ENCODE measurements at places on chromosomes 7 and 10. TPM values are rescaled to one million over a fixed set of nuclear protein-coding genes. Genes with fewer than 3 reads are reported as not detected.

- DNase-seq: no peak
- peaks cover 41% of the 10 kb centered on the region for H3K4me1 ChIP-seq
- H3K4me3 ChIP-seq: no peak overlapping the region
- no peaks in the 10 kb centered on the region for H3K36me3 ChIP-seq
- no peaks in the 10 kb centered on the region for H3K27me3 ChIP-seq
- H3K27ac ChIP-seq: no peak overlapping the region
These were observed 5.2 kb upstream of the TTYH3 start for GRCh38 chr7:2626498-2627117.

DNA sequence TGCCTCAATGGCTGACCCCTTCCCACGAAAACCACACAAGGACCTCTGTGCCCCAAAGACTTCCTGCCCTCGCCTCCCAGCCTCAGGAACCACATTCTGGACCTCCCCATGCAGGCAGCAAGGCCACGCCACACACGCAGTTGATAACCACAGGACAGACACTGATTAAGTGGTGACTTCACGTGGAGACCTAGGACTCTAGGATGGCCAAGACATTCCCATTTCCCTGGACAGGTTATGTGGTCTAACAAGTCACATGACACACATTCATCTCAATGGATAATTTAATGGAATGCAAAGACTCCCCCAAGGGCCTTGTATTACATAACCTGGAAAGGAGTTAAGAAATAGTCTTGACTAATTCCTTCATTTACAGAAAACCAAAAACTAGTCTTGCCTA, 110.2 kb downstream of the LARP4B start:
- H3K4me3 ChIP-seq: no peak overlapping the region
- no peaks in the 10 kb centered on the region for H3K4me1 ChIP-seq
- H3K27ac ChIP-seq: peak overlapping the region; percentile 37
- DNase-seq: no peak
- H3K27me3 ChIP-seq: no peaks in the 10 kb centered on the region
- H3K36me3 ChIP-seq: peaks cover 30% of the 10 kb centered on the region

Gene UCMA
- total RNA-seq: not detected

- H3K4me1 ChIP-seq: 0 out of 2 replicates have a peak, but pooled peaks cover 7% of the 10 kb centered on the region
- H3K27me3 ChIP-seq: no peaks in the 10 kb centered on the region
- DNase-seq: no peak
- no peaks in the 10 kb centered on the region for H3K36me3 ChIP-seq
- no peak overlapping the region for H3K4me3 ChIP-seq
These were observed 57.4 kb upstream of the SDK1 start for GRCh38 chr7:3243680-3244079.

GRCh38 chr7:119681336-119681735, 591.6 kb upstream of the KCND2 start:
- no peaks in the 10 kb centered on the region for H3K27me3 ChIP-seq
- no peaks in the 10 kb centered on the region for H3K4me1 ChIP-seq
- H3K36me3 ChIP-seq: no peaks in the 10 kb centered on the region
- H3K4me3 ChIP-seq: no peak overlapping the region
- no peak overlapping the region for H3K27ac ChIP-seq

Gene SRI
- total RNA-seq: 103 TPM

DNA sequence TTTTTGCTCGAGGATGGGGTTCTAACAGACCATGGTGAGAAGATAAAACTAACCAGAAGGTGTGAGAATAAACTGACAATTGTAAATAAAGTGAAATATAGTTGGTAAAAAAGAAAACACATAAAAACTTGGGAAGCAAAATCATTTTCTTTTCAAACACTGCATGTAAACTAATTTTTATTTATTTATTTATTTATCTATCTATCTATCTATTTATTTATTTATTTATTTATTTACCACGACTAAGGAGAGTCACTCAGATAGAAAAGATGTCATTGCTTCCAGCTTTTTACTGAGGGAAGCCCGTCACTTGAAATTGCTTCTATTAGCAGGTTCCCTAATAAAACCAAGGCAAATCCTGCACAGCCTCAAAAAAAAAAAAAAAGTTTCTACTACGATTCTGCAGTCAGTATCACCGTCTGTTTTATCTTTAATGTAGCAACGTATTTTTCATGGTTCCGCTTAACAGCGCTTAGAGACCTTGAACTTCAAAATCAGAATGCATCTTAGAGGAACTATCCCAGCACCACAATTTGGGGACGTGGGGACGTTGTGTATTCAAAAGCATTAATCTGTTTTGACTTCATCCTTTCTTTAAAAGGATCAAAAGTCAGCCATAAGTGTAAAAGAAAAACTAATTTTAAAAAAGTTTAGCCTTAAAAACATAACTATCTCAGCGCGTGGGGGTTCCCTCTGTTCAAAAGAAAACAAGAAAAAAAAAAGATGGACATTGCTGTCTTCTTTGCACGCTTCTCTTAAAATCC, 33.3 kb upstream of the EBLN1 start:
- peak overlapping the region; percentile 35 for H3K4me3 ChIP-seq
- H3K27me3 ChIP-seq: no peaks in the 10 kb centered on the region
- DNase-seq: no peak
- H3K27ac ChIP-seq: no peak overlapping the region
- H3K4me1 ChIP-seq: peaks cover 8% of the 10 kb centered on the region

DNA sequence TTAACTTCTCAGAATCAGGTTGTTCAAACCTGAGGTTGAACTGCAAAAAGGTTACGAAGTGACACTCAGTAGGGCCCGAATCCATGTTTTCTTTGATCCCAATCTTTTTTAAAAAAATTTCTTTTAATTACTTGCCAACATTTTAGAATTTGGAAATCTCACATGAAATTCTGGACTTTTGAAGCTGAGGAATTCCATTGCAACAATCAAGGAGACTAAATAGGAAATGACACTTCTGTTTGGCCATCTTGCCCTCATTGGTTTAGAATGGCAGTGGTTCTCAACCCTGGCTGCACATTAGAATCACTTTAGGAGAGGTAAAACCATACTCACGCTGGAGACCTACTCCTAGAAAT, 471 bp upstream of the TOMM7 start:
- peak overlapping the region; percentile 89 for H3K4me3 ChIP-seq
- H3K27me3 ChIP-seq: no peaks in the 10 kb centered on the region
- peak overlapping the region; percentile 98 for H3K27ac ChIP-seq
- no peaks in the 10 kb centered on the region for H3K36me3 ChIP-seq
- peaks cover 8% of the 10 kb centered on the region for H3K4me1 ChIP-seq
- no peak for DNase-seq

GRCh38 chr7:50531928-50532327, 33.3 kb downstream of the DDC start:
- peak overlapping the region; percentile 93 for H3K27ac ChIP-seq
- no peak overlapping the region for H3K4me3 ChIP-seq
- DNase-seq: no peak
- peaks cover 81% of the 10 kb centered on the region for H3K4me1 ChIP-seq
- H3K36me3 ChIP-seq: peaks cover 6% of the 10 kb centered on the region
- no peaks in the 10 kb centered on the region for H3K27me3 ChIP-seq

GRCh38 chr10:124894569-124895215, 47.2 kb upstream of the ZRANB1 start:
- H3K36me3 ChIP-seq: no peaks in the 10 kb centered on the region
- peaks cover 9% of the 10 kb centered on the region for H3K4me1 ChIP-seq
- DNase-seq: no peak
- H3K4me3 ChIP-seq: no peak overlapping the region
- no peak overlapping the region for H3K27ac ChIP-seq

DNA sequence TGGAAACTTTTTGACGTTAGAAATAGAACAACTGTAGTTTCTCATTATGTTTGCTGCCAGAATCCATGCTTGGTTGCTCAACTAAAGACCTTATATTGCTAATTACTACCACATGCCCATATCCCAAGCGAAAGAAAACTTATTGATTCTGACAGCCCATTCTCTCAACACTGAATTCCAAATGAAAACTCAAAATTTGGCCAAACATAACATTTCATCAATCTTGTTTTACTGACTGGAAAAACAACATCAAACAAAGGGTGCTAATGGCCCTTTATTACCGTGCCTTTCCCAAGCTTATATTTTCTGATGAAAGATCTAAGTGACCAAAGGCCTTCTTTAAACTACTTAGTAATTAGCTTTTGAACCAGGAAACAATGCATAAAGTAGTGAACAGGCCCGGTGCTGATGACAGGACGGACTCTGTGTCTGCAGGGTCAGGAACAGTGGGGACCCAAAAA, 531.8 kb downstream of the KCNMA1 start:
- no peak overlapping the region for H3K27ac ChIP-seq
- H3K4me1 ChIP-seq: no peaks in the 10 kb centered on the region
- no peaks in the 10 kb centered on the region for H3K27me3 ChIP-seq
- no peaks in the 10 kb centered on the region for H3K36me3 ChIP-seq
- H3K4me3 ChIP-seq: no peak overlapping the region
- no peak for DNase-seq

DNA sequence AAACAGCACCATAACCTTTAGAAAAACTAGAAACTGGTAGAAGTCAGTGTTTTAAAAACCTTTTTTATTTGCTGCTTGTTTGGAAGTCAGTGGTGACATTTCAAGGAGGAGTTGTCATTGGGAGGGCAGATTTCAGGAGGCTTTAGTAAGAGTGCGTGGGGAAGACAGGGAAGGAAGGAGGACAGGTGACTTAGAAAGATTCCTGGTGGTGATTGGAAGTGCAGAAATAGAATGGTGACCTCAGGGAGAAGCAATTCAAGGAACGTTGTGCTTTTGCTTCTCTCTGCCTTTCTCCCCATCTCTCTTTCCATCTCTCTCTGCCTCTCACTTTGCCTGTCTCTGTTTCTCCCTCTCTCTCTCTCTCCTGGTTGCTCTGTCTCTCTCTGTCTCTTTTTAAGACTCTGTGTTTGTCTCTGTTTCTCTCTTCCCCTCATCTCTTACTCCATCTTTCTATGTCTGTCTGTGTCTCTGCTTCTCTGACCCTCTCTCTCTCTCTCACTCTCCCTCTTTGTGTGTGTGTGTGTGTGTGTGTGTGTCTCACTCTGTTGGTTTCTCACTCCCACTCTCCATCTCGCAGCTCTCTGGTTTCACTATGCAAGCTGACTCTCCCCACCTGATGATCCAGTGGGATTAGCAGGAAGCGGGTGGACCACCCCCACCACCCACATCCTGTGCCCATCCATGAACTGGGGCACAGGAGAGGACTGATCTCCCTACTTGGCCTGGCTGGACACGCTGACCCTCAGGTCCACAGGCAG, 10.9 kb upstream of the PFKP start:
- no peak overlapping the region for H3K4me3 ChIP-seq
- peak overlapping the region; percentile 8 for H3K27ac ChIP-seq
- peaks cover 62% of the 10 kb centered on the region for H3K4me1 ChIP-seq
- DNase-seq: no peak

Gene DNAH11
- 2.0 TPM for total RNA-seq

DNA sequence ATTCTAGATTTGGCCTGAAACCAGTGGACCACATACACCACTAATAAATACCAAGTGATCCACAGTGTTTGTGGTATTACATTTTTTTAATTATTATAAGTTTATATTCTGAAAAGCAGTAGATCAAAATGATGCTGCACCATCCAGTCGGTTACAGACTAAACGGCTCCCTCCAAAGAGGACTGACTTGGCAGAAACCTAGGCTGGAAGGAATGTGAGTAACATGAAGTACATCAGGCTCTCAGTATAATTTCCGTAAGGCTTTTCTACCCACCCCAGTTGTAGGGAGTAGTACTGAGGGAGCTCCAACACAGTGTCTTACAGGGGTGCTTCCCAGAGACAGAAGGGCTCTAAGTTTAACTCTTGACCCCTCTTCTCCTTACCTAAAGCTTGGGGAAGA, 119.5 kb downstream of the TRRAP start:
- no peak for DNase-seq
- 0 out of 2 replicates have a peak, but pooled peaks cover 3% of the 10 kb centered on the region for H3K36me3 ChIP-seq
- H3K27ac ChIP-seq: no peak overlapping the region
- H3K27me3 ChIP-seq: no peaks in the 10 kb centered on the region
- H3K4me1 ChIP-seq: no peaks in the 10 kb centered on the region

DNA sequence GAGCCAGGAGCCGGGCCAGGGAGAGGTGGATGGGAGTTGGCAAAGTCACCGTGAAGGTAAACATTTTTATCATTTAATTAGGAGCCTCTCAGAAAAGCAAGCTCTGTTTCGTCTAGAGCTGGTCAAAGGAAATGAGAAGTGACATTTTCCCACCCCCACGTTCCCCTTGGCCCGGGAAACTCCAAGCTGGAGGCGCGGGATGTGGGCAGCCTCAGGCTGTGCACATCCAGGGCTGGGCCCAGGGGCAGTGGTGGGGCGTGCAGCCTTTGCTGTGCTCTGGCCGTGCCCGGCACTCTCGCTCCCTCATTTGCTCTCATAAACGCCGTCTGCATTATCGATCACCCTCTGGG, 135.6 kb upstream of the RET start:
- no peak overlapping the region for H3K27ac ChIP-seq
- H3K4me1 ChIP-seq: no peaks in the 10 kb centered on the region
- H3K4me3 ChIP-seq: no peak overlapping the region
- no peak for DNase-seq

DNA sequence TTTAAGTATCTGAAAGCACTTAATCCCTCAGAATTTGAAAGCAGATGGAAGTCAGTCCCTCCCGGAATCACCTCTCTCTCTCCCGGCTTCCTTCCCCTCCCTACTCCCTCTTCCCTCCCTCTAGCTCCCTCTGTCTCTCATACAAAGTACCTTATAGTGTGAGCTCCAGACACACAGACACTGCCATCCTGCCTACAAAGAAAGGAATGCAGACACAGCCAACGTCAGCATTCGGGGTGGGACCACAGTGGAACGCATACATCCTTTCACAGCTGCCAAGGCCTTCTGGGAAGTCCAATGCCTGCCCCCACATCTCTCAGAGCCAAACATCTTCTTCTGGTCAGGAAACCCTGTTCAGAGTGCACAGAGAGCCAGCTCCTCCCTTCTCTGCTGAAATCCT, 9.3 kb downstream of the NOD1 start:
- H3K27ac ChIP-seq: no peak overlapping the region
- DNase-seq: peak; percentile 53
- H3K36me3 ChIP-seq: no peaks in the 10 kb centered on the region
- H3K4me1 ChIP-seq: no peaks in the 10 kb centered on the region
- H3K27me3 ChIP-seq: no peaks in the 10 kb centered on the region
- H3K4me3 ChIP-seq: no peak overlapping the region

- H3K27me3 ChIP-seq: no peaks in the 10 kb centered on the region
- no peaks in the 10 kb centered on the region for H3K36me3 ChIP-seq
- H3K4me1 ChIP-seq: no peaks in the 10 kb centered on the region
- no peak overlapping the region for H3K4me3 ChIP-seq
- no peak overlapping the region for H3K27ac ChIP-seq
These were observed 346.6 kb upstream of the KLF6 start for GRCh38 chr10:4131407-4132215.

Gene CFAP46
- 1.0 TPM for total RNA-seq

Gene NKX2-3
- total RNA-seq: 0.43 TPM

Gene GPR26
- not detected for total RNA-seq

Gene CNPY1
- not detected for total RNA-seq

Measured in Caco-2 (cell line).